ENCODE measurements at places on chromosomes 16 and 17.

GRCh38 chr17:82384051-82384729, 12.6 kb downstream of the UTS2R start:
- no peak for DNase-seq

- no peak for DNase-seq
Measured at GRCh38 chr16:68402748-68403040, 45.6 kb downstream of the SMPD3 start.

DNA sequence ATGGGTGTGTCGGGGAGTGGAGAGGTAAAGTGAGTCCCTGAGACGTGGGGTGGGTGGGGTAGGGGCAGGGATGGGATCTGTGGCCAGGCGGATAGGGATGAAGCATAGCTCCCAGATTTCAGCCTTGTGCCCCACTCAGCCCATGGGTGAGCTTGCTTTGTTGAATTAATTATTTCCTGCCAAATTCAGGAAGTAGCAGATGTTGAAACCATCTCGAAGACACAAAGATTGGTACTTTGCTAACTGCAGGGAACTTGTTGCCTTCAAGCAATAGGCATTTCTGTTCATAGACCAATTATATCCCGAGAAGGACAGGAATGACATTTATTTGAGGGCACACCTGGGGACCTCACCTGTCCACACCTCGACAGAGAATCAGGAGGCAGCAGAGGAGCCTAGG, 11.0 kb upstream of the C16orf74 start:
- DNase-seq = no peak

DNA sequence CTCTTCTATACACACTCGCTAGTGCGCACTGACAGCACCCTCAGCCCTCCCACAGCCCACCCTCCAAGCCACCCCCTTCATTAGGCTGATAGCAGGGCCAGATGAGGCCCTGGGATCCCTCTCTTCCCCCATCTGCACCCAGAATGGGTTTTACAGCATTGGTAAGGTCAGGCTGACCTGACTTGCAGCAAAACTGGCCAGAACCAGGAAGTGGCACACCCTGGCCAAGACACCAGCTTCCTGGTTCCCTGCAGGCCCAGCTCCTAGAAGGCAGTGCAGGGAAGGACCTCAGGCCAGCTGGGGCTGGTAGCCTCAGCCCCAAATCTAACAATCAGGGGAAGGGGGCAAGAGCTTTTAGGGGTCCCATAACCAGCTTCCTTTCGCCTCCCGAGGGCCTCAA, 50.0 kb upstream of the MRPS23 start:
- DNase-seq = no peak

- no peak for DNase-seq
Measured at GRCh38 chr16:22688930-22689329, 125.0 kb upstream of the HS3ST2 start.

- DNase-seq = no peak
Measured at GRCh38 chr16:425740-426114, 278 bp downstream of the RAB11FIP3 start.

DNA sequence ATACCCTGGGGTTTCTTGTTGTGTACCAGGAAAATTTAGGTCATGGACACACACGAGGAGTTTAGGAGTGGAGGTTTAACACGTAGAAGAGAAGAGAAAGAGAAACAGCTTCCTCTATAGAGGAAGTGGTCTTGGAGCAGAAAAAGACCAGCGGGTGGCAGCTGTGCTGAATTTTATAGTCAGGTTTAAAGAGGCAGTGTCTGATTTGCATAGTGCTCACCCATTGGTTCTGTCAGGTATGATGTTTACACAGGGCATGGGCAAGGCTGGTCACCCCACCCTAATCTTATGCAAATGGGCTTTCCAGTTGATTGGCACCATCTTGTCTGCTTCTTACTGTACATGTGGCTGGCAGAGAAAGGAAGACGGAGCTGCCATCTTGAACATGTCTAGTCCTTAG, 309.0 kb downstream of the CDH13 start:
- no peak for DNase-seq

DNA sequence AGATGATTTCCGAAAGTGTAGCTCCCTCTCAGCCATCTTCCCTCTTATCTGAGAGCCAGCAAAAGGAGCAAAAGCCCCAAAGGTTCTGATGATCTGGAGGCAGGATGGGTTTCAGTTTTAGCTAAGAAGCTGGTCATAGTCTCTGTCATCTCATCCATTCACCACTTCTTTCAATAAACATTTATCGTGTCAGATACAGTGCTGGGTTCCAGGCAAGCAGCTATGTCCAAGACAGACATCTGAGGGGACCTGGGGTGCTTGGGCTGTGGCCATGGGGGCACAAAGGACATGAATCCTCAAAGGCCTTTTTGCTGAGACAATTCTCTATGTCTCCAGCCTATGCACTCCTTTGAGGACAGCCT, 1.0 kb upstream of the ETV4 start:
- no peak for DNase-seq

DNA sequence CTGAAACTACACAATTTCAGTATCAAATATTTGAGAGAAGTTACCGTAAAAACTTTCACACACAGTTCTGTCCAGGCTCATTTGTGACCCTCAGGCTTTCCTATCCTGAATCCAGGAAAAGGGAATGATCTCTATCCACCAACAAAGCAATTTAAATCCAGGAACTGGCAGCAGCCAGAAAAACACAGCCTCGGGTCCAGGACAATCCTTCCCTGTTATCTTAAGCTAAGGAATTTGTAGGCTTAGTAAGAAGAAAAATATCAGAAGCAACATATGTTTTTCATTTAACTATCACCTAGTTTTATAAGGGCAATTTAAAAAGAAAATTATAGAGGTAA, 47.1 kb downstream of the TEX2 start:
- no peak for DNase-seq

GRCh38 chr16:78324649-78325285, 225.3 kb downstream of the WWOX start:
- no peak for DNase-seq

DNA sequence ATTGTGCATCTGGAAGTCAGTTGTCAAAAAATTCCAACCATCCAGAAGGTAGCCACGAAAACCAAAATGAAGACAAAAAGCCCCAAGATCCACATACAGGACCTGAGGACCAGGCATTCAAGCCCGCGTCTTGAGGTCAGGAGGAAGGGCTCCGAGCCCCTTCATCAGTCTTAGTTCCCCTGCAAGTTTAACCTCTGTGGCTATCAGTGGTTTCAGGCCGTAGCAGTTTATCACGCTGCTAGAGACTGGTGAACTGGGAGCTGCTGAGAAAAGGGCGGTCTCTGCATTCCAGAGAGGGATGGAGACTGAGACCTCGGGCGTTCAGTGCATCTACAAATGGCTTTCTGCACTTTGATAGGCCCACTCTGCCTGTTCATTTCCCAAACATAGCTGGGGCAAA, 70.6 kb downstream of the IRF8 start:
- no peak for DNase-seq

GRCh38 chr16:2473999-2474876, 689 bp upstream of the TBC1D24 start:
- DNase-seq = peak; percentile 92

- DNase-seq = no peak
Measured at GRCh38 chr17:72617557-72617956, 474.9 kb downstream of the SLC39A11 start.

- no peak for DNase-seq
Measured at GRCh38 chr17:21163101-21163500, 36.3 kb downstream of the DHRS7B start.

DNA sequence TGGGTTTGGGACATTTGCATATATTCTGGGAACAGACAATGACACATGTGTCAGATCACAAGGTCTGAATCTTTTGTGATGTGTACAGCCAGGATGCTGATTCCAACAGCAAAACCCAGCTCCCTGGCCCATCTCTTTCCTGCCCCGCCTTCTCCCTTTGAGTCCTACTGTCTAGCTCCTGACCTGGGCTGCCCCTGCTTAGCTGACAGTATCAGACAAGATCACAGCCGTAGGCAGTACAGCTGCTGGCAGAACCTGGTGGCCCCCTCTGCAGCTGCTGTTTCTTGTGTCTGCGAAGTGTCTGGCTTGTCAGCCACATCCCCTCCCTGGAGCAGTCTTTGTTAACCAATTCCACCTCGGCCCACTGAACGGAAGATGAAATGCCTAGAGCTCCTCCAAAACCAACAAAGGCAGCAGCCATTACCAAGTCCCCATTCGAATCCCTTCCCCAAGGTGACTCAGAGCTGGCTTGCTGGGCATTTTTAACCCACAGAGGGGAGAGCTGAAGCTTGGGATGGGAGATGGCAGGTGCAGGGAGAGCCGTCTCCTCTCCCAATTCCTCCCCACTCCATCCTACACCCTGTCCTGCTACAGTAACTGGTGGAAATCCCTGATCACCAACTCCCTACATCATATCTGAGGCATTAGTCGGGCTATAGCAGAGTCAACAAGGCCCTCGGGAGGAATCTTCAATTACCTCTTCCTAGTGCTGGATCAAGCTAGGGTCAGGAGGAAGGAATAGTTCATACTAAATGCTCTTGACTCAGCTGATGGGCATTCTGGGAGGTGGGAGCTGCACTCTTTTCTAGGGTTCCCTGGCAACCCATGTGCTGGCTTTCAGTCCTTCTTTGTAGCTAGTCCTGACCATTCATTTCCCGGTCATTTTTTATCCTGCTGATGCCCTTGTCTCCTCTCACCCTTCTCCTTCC, 5.8 kb downstream of the PIPOX start:
- no peak for DNase-seq

DNA sequence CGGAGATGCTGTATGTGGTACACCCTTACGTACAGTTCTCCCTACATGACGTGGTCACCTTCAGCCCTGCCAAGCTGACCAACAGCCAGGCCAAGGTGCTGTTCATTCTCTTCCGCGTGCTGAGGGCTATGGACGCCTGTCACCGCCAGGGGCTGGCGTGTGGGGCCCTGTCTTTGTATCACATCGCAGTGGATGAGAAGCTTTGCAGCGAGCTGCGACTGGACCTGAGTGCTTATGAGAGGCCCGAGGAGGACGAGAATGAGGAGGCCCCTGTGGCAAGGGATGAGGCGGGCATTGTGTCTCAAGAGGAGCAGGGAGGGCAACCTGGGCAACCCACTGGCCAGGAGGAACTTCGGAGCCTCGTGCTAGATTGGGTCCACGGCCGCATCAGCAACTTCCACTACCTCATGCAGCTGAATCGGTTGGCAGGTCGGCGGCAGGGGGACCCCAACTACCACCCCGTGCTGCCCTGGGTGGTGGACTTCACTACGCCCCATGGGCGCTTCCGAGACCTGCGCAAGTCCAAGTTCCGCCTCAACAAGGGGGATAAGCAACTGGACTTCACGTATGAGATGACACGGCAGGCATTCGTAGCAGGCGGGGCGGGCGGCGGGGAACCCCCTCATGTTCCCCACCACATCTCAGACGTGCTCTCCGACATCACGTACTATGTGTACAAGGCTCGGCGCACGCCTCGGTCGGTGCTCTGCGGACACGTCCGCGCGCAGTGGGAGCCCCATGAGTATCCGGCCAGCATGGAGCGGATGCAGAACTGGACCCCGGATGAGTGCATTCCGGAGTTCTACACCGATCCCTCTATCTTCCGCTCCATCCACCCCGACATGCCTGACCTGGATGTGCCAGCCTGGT, 1.4 kb downstream of the WDR81 start:
- no peak for DNase-seq

GRCh38 chr17:20997711-20998570, 44.9 kb downstream of the USP22 start:
- peak; percentile 84 for DNase-seq

DNA sequence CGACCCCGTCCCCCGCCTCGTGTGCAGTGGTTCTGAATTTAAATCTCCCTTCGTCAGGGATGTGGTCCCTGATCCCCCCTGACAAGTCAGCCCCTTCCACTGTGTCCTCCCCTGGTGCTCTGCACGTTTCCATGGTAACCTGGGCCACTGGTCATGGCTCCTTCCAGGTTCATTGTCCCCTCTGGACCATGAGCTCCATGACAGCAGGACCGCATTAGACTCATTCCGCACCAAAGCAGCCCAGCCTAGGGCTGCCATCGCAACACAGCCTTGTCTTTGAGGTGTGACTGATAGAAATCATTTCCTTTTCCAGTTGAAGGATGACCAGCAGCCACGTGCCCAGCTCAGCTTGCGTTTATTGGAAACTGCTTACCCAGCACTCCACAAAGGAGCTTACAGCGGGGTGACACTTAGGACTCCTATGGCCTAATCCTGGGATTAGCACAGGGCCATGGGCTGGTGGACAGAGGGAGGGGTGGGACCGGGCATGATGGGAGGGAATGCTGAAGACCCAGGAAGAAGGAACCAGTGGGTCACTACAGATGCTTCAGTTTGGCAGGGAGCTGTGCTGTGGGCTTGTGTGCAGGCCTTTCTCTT, 7.6 kb downstream of the RCVRN start:
- DNase-seq = no peak

DNA sequence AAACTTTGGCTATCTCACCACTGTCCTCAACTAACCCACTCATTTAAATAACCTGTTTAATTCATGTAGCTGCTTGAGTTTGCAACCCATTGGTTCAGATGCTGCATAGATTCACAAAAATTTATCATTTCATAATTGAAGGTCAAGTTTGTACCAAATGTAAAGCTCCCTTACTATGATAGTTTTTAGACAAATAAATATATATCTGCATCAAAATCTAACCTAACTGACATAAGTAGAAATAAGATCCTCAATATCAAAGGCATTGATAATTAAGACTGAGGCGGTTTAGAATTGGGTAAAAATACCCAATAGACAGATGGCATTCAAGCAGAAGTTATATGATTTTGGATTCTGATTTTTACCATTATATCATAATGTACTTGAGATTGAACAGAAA, 132.9 kb upstream of the NACA2 start:
- no peak for DNase-seq

DNA sequence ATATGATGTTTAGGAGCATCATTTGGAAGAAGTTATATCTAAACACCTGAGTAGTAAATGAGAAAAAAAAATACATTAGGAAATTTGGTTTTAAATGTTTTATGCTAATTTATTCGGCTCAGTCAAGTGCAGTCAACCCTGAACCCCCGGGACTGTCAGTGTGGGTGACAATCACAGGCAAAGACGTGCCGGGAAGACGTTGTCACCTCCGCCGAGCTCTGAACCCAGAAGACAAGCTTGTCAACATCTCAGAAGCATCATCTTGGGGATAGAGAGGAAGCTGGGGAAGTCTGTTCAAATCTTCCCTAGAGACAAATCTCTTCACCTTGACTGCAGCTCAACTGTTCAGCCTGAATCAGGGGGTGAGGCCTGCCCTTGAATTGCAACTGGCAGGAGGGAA, 159.7 kb downstream of the RBFOX3 start:
- no peak for DNase-seq
